Inflammatory macrophage treated with lipopolysaccharide for 1 hour (primary cell): ENCODE measurements at places on chromosomes 3 and 15.

DNA sequence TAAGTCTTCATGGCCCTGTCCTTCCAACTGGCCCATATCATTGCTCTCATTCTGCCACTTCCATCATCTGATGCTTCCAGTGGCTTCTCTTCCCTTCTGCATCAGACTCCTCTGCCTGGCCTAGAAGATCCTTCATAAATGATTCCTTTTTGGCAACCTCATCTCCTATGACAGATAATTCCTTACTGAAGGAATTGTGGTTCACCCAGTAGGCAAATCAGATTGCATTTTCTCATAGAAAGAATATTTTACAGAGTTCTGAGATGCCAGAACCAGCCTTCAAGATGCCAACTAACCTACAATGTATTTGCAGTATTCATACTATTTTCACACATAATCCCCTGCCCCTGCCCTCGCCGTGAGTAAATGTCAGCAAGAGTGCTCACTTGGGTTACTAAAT, 423.0 kb upstream of the TGFBR2 start:
- DNase-seq, result no peak

GRCh38 chr15:77853008-77853328, 220.3 kb upstream of the LINGO1 start:
- DNase-seq, result no peak

GRCh38 chr3:34619990-34620389, 821.6 kb downstream of the PDCD6IP start:
- DNase-seq, result no peak

DNA sequence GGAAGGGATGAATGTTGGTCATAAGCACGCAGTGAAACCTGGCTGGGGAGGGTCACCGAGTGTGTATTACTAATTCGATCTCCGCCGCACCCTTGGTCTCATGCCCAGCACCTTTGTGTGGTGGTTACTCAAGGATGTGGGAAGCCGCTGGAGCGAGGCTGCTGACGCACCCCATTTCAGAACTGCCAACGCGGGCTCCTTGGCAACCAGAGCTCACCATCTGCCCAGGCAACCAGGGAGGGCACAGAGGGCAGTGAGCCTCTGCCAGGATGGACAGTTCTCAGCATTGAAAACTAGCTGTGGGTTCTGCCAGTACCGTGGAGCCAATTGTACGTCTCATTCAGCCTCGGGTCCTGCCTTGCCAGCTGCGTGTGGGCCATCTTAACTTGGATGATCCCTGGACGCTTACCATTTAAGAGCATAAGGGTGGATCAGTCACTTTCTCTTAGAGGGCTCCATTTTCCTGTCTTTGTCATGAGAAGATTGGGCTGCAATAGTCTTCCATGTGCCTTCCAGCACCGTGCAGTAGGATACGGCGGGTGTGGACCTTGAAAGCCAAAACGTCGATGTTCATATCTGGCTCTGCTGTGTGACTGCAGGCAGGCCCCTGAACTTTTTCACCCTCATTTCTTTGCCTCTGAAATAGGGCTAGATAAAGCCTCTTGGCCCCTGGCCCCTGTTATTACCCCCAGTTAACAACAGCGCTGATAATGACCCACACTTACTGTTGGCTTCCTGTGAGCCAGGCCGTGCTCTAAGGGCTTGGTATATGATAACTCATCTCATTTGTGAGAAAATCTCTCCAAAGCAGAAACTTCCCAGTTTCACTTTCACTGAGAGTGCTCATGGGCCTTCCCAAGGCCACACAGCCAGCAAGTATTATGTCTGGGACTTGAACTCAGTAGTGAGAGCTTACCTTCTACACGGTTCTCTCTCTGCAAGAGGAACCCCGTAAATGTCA, 238.8 kb downstream of the OPA1 start:
- peak; percentile 73 for DNase-seq

- DNase-seq, result no peak
Observed at GRCh38 chr3:11619946-11620652, 23.6 kb downstream of the VGLL4 start.

- DNase-seq, result no peak
Observed at GRCh38 chr3:152030320-152030719, 156.9 kb downstream of the SUCNR1 start.

DNA sequence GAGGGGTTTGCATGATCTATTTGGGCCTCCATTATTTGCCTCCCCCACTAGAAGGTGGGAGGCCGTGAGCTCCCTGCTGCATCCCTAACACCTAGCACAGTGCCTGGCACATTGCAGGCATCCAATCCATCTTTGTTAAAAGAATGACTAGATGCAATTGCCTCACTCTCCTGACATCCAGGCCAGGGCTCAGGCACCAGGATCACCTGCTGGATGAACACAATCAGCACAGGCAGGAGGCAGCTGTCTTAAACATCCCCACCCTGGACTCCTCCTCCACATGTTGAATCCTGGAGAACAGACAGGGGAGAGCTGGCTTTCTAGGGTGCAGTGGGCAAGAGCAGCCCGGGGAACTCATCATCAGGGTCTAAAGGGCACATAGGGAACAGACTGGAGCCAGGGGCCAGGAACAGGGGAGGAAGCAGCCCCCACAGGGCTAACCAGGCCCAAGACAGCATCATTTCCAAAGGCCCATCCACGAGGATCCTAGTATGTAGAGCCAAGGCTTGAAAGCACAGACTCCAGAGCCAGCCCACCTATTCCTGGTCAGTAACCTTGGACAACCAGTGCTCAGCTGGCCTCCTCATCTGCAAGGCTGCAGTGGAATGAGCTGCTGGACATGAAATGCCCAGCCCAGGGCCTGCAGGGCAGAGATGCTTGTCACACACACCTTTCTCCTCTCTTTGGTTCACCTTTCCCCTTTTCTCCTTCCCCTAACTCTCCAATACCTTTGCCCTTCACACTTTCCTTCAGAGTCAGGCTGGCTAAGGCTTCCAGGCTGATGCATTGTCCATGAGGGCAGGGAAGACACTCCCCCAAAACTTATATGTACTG, 254.4 kb upstream of the TLE3 start:
- no peak for DNase-seq

GRCh38 chr3:112132975-112133448, at the start of gene GCSAM:
Gene GCSAM (minus strand): TSS chr3:112133248. CDS start chr3:112133120, 128 bp downstream.
- peak; percentile 67 for DNase-seq

DNA sequence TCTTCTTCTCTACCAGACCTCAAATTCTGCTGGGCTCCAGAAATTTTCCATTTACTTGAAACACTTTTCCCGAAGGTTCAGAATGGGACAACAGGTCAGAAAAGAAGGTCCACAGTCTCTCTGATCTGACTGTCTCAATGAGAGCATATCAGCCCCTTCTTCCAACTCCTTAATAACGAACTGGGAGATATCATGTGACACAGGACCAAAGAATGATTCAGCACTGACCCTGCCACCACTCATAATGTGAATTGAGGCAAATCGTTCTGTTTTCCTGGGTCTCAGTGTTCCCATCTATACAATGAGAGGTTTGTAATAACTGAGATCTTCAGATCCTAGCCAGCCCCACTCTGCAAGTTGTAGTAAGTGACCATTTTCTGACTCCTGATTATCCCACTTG, 500.5 kb downstream of the NTRK3 start:
- no peak for DNase-seq

GRCh38 chr3:100080573-100080972, 33.7 kb downstream of the FILIP1L start:
- no peak for DNase-seq

DNA sequence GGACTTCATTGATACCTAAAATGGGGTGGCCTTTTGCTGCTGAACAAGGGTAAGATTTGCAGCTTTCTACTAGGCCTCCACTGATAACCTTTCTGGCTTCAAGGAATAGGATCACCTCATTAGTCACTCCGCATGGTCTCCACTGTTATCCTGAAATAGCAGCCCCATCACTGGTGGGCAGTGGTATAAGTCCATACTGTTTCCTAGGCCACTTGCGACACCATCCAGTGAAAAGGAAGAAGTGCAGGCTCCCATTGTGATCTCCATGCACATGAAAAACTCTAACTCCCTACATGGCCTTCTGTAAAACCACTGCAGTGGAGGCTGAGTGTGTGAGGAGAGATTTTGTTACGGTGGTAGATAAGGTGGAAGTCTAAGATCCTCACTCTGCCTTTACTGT, 1455.9 kb downstream of the SI start:
- no peak for DNase-seq

DNA sequence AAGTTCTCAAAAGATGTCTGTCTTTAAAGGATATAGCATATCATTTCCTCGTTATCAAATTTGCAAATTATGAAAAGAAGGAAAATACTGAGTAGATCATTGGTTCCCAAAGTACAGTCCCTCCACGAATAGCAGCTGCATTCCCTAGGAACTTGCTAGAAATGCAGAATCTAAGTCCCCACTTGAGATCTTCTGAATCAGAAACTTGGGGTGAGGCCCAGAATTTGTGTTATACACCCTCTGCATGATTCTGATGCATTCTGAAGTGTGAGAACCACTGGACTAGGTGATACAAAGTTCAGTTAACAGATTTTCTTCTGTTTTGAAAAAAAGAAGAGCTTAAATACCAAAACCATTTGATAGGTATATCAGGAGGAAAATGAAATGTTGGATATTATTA, 77.1 kb downstream of the SLC25A26 start:
- DNase-seq, result no peak

GRCh38 chr3:8851703-8852102, 82.3 kb upstream of the OXTR start:
- DNase-seq, result no peak

DNA sequence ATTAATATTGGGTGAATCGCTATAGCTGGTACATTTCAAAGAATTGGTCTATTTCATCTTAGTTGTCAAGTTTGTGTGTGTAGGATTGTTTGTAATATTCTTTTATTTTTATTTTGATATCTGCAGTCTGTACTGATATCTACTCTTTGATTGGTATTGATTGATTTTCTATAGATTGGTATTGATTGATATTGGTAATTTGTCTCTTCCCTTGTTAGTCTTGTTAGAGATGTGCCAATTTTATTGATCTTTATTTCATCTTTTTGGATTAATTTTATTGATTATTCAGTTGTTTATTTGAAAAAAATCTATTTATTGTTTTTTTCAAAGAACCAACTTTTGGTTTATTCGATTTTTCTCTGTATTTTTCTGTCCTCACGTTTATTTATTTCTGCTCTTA, 61.4 kb downstream of the TM2D3 start:
- DNase-seq, result no peak

DNA sequence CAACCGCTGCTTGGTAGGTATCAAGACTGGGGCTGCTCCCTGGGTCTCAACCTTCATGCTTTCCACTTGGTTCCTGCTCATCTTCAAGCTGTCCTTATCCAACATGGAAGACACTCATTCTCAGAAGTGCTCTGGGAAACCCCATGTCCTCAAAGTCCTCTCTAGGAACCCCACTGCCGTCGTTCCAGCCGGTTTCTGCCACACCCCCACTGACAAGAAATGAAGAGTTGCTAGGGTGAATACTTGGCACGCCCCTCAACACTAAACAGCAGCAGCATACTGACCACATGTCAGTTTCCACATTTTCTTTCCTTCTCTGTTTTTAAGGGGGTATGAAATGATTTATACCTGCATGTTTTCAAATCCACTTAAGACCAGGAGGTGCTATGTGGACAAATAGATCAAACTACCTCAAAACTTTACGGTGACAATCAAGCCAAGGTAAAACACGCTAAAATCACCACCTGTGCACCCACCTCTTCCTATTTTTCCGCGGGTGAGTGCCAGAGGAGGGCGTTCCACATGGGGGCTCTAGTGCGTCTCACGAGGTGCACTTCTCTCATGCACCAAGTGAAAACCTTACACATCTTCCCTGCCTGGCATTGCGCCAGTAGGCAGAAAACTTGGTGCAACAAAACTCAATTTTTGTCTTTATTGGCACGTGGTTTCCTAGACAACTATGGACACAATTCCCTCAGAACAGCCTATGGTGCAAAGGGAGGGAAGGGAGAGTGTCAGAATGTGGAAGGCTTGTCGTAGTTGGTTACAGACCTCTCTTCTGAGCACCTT, 125.1 kb downstream of the TJP1 start:
- DNase-seq, result no peak

DNA sequence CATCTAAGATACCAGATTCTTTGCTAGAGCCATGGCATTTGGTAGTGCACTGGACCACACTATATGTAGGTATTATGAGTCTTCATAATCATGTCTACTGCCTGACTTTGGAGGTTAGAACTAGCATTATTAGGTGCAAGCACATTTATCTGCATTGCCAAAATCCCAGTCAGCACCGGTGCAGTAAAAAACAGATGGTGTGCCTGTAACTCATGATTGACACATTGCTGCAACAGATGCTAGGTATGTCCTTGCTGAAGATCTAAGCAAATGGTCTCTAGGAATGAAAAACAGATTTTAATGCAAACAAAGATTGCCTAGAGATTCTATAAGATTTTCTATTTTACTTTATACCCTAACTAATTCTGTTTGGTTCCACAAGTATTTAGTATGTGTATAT, 47.7 kb downstream of the MYO5A start:
- no peak for DNase-seq

DNA sequence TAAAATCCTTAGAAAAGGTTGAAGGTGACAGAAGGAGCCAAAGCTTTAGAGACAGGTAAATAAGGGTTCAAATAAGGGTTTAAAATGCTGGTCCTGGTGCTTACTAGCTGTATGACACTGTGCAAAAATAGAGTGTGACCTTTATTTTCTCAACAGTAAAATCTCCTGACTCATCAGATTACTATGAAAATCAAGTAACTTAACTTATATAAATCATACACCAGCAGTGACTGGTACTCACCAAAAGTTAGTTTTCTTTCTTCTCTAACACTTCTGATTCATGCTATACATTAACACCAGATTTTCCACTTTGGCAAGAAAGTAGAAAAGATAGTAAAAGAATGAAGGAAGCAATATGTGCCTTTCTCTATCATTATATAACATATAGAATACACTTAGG, 205.9 kb upstream of the GBE1 start:
- no peak for DNase-seq

DNA sequence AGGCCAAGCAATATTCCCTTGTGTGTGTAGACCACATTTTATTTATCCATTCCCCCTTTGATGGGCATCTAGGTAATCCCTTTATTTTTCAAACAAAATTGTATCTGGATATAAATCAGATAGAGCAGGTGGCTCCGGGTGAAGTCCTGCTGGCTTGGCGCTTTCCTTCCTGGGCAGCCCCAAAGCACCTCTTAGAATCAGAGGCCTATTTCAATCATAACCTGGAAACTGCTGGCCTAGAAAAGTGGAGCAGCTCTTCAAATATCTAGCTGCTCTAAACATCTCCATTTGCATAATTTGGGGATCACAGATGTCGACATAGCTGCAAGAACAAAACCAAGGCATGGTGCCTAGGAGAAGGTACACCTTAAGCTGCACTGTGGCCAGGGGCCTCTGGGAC, 40.2 kb downstream of the RASGRF1 start:
- no peak for DNase-seq
